Right lung (tissue), 10 donors: ENCODE measurements at places on chromosomes 11 and 22. TPM values are rescaled to one million over a fixed set of nuclear protein-coding genes. Genes with fewer than 3 reads are reported as not detected.

- DNase-seq, result no peak
Measured at GRCh38 chr11:108199446-108200321, 22.8 kb downstream of the NPAT start.

GRCh38 chr11:76209973-76210930 is 4.0 kb upstream of the WNT11 start:
- peak; percentile 87 for DNase-seq

DNA sequence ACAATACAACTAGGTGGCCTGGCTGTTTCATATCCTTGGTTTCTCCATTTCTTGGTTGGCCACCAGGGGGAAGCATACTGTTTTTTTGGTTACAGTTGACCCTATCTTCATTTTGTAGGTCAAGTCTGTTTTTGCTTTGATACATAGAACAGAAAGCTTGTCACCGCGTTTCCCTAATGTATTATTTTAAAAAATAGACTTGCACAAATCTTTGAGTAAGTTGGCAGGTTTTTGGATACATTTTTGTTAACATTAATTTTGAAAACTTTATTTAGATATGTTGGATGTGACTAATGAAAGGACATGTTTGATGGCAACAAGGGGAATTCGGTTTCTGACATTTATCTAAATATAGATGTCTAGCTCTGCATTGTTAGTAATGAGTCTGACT is 3.0 kb downstream of the NCR3LG1 start:
- peak; percentile 34 for DNase-seq

- DNase-seq, result no peak
Measured at GRCh38 chr11:7353100-7353499, 101.4 kb downstream of the SYT9 start.

DNA sequence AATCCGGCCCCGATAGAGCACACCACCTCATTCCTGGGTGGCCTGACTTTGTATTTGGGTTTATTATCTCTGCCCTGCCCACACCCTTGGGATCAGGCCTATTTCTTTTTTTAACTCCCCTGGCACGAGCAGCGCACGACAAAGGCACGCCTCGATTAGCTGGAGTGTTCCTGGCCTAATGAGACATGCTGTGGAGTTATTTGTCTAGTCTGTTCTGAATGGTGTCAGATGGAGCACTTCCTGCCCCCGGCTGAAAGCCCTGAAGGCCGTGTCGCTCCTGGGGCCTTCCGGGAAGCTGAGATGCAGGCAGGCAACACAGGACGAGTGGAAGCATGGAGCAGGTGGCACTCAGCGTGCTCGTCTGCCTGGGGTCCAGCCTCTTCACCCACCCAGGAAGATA is 47.1 kb downstream of the LARGE1 start:
- no peak for DNase-seq

GRCh38 chr11:75733431-75734107 is 15.9 kb downstream of the MOGAT2 start:
- no peak for DNase-seq

RBMXL2 gene
- polyA plus RNA-seq, result not detected

- no peak for DNase-seq
Measured at GRCh38 chr11:71184421-71185210, 67.8 kb downstream of the SHANK2 start.
